ENCODE measurements at places on chromosomes 4 and X.

DNA sequence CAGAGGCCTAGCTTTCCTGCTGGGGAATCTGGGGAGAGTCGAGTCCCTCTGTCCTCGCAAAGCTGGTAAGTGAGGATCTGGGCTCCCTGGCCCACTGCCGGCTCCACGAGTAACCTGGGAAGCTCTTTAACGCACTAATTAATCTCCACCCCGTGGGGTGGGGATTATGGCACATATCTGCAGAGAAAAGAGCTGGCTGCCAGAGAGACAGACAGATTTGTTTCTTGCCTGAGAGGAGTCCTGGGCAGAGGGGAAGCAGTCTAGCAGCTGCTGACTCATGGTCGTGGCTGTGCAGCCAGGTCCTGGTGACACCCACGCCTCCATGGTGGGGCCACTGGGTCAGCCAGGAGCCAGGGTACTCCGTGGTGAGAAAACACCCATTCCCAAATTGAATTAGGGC, 14.0 kb downstream of the SORCS2 start:
- peak overlapping the region; percentile 82 for H3K27ac ChIP-seq
- no peak for DNase-seq
- H3K4me3 ChIP-seq: no peak overlapping the region
- no peaks in the 10 kb centered on the region for H3K36me3 ChIP-seq
- H3K4me1 ChIP-seq: peaks cover 7% of the 10 kb centered on the region

DNA sequence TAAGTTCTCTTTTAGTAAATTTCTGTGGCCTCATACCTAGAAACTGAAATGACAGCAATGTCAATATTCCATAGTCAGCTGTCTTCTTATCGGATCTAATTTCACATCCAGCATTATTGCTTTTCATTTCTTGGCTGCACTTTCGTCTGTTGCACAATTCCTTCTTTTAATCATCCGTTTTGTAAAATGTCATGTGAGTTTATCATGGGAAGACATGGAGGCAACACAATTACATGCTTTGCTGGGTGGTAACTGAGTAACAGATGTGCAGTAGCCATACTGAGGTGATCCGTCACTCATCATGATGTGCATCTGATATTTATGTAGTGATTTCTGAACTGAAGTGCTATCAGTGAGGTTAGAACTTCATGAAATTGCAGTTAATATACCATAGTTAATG, 68.3 kb upstream of the SLC7A11 start:
- DNase-seq: no peak
- no peaks in the 10 kb centered on the region for H3K27me3 ChIP-seq

DNA sequence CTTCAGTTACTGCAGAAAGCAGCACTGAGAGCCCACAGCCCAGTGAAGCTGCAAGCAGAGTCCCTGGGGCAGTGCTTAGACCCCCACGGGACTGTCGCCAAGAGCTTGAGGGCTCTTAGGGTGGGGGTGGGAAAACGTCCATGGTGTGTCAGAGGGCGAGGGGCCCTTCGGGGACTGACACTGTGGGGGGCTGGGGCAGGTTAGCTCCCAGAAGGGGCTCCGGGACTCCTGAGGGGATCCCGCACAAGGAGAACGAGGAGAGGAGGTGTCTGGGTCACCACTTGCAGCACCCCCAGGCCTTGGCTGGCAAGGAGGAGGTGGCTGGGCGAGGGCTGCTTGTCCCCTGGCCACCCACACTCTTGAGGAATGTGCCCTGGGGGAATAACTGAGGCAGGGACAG, 20.8 kb downstream of the NAT8L start:
- H3K36me3 ChIP-seq: no peaks in the 10 kb centered on the region
- H3K4me1 ChIP-seq: no peaks in the 10 kb centered on the region
- no peak overlapping the region for H3K27ac ChIP-seq
- no peak for DNase-seq
- H3K4me3 ChIP-seq: no peak overlapping the region

DNA sequence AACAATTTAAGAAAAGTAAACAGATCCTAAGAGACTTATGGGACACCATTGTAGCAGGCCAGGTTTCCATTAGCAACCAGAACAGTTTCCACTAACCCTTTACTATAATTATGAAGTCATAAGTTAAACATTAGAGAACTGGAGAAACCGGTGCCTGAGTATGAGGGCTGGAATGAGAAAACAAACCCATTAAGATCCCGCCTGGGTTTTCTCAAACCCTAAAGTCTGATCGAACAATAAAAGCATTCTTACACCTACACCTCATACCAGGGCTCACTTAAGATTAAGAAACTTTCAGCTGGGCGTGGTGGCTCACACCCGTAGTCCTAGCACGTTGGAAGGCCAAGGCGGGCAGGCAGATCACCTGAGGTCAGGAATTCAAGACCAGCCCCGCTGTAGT, 13.7 kb upstream of the DHX15 start:
- no peaks in the 10 kb centered on the region for H3K36me3 ChIP-seq
- peak overlapping the region; percentile 83 for H3K27ac ChIP-seq
- no peaks in the 10 kb centered on the region for H3K27me3 ChIP-seq
- peak; percentile 90 for DNase-seq
- H3K4me1 ChIP-seq: peaks cover 5% of the 10 kb centered on the region
- H3K4me3 ChIP-seq: no peak overlapping the region

DNA sequence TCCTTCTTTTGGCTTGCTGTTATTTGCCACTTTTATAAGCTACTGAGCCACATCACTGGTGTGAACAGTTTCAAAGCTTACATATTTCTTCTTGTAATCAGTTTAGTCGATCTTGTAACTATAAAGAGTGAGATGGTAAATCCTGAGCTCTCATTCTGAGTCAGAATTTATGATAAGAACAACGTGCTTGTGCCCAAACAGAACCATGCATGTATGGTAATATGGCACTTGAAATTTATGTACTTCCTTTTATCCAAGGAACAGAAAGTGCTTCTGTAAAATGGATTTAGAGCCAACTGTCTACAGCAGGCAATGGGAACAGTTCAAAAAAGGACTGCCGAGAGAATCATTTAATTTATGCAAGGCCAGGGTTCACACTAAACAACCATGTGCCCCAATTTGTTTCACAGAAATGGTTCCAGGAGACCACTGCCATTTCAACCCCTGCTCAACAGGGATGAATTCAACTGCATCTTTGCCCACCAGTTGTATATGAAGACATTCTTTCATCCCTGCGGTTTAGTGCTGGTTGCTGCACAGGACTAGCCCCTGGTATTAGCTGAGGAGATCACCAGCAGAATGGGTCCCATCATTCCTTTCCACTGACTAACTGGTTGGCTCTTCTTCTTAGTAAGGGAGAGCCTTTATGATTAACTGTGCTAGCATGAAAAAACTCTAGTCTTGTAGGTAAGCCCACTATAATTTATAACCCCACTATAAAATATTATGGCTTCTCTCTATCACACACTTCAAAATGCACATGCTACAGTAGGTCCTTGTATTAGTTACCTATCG, 162.9 kb upstream of the PGRMC2 start:
- no peaks in the 10 kb centered on the region for H3K36me3 ChIP-seq
- no peak for DNase-seq
- no peak overlapping the region for H3K27ac ChIP-seq
- no peak overlapping the region for H3K4me3 ChIP-seq

DNA sequence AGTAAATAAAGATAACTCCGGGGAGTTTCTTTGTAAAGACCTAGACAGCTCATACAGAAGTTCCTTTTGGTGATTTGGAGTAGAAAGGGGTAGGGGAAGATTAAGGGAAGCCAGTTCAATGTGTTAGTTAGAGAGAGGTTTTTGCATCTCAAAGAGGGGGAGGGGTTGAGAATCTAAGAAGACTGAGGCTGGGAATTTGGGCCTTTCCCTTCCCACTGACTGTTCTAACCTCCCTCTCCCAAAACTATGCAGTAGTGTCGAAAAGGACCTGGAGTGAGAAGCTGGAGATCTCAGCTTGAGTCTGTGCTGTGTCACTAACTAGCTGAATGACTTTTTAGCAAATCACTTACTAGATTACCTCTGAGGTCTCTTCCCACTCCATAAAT, 55.7 kb upstream of the CCDC160 start:
- DNase-seq: no peak
- no peaks in the 10 kb centered on the region for H3K27me3 ChIP-seq
- H3K4me3 ChIP-seq: no peak overlapping the region
- no peaks in the 10 kb centered on the region for H3K36me3 ChIP-seq
